T-cell (primary cell): ENCODE measurements at places on chromosomes 6 and 20. TPM values are rescaled to one million over a fixed set of nuclear protein-coding genes. Genes with fewer than 3 reads are reported as not detected.

DNA sequence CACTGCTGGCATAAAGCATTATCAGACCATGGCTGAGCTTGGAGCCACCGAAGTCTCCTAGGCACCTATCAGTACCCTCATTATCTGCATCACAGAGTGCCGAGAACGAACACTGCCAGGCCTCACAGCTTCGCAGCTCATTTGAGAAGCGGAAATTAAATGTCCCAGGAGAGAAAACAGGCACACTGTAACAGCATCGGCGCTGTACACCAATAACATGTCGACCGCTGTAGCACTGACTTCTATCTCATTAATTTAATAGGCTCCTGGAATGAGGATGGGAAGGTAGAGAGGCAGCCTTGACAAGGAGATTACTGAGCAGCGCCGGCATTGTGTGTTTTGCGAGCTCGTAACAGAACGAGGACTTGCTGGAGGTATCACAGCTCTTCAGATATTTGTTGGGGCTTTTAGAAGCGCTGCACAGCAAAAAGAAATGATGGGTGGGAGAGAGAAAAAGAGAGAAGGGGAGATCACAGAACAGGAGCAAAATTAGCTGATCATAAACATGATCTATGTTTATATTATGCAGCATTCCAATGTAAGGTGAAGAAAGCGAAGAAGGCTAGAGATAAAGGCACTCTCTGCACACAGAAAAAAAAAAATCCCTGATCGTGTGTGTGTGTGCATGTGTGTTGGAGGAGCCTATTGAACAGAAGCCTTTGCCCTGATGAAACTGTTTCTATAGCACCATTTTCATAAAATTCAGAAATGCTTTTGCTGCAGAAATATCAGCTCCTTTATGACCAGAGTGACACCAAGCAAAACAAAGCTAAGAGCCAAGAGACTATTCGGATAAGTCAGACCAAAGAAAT, 29.2 kb downstream of the ID4 start:
- H3K4me1 ChIP-seq, result no peaks in the 10 kb centered on the region
- no peak overlapping the region for H3K4me3 ChIP-seq
- H3K27ac ChIP-seq, result no peak overlapping the region
- H3K27me3 ChIP-seq, result peaks cover 4% of the 10 kb centered on the region

GRCh38 chr6:95802978-95803377, 212.8 kb upstream of the FUT9 start:
- DNase-seq, result no peak
- no peak overlapping the region for H3K27ac ChIP-seq
- no peaks in the 10 kb centered on the region for H3K4me1 ChIP-seq
- no peaks in the 10 kb centered on the region for H3K27me3 ChIP-seq
- H3K4me3 ChIP-seq, result no peak overlapping the region

DNA sequence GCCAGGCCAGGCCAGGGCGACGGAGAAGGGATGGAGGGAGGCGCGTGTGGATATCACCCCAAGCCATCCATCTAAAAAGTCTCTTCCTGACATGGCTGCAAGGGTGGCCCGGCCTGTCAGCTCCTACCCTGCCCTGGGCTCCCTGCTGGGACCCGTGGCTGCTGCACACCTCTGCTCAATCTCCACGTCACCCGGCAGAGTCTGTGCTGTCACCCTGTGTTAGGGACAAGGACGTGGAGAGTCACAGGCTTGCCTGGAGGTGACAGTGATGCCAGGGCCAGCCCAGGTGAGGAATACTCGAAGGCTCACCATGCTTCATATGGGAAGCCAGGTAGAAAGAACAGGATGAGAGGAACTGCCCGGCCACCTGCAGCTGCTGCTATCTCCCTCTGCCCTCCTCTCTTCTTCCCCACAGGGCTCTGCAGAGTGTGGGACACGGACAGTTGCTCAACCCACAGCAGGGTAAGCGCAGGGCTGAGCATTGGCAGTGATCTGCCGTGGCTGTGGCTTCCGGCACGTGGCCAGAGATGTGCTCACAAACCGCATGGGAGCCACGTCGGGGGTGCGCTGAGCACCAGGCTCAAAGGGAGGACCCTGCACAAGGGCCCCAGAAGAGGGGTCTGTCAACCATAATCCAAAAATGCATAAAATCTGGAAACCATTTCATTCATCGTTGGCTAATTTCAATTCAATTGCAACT, 214.3 kb downstream of the DLL1 start:
- H3K36me3 ChIP-seq, result no peaks in the 10 kb centered on the region
- H3K4me1 ChIP-seq, result no peaks in the 10 kb centered on the region
- peaks cover 4% of the 10 kb centered on the region for H3K27me3 ChIP-seq
- no peak overlapping the region for H3K27ac ChIP-seq
- H3K4me3 ChIP-seq, result no peak overlapping the region

DNA sequence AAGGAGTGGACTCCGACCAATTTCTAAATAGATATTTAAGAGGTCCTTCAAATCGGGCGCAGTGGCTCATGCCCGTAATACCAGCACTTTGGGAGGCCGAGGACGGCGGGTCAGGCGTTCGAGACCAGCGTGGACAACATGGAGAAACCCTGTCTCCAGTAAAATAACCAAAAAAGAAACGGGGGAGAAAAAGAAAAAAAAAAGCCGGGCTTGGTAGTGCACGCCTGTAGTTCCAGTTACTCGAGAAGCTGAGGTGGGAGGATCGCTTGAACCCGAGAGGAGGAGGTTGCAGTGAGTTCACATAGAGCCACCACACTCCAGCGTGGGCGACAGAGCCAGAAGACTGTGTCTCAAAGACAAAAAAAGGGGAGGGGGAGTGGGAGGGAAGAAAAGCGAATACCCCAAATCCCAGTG, 53.3 kb upstream of the HFE start:
- H3K27me3 ChIP-seq, result no peaks in the 10 kb centered on the region
- no peak for DNase-seq
- H3K36me3 ChIP-seq, result no peaks in the 10 kb centered on the region

DNA sequence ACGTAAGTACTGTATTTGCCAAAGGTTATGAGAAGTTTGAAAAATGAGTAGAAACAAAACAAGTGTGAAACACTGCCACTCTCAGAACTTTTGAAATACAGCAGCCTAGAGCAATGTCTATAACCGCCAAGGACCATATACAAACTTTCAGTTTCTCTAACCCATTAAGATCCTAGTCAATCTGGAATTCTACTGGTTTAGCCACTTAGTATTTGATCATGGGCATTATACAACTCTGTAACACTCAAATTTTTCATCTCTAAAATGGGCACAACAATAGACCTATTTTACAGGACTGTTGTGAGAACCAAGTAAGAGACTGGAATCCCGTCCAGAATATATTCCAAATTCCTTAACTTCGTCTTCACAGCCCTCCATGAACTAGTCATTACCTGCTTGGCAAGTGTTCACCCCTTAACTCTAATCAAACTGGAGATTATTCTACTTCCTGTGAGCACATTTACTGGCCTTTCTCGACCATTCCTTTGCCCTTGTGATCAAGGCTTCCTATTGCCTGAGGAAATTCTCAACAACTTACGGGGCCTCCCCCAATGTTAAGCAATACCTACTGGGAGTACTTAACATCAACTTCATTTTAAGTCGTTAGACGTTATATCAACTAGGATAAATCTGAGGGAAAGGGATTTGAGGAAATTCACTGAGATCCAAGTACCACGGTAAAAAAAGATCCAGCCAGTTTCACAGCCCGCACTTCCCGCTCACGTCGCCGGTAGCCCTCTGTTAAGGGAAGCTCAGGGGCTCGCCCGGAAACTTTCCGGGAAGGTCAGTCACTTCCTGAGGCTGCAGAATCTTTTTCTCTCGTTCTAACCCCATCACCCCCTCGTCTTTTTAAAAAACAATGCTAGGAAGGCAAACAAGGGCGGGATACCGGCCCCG, 1.1 kb downstream of the EIF2S2 start:
- no peaks in the 10 kb centered on the region for H3K27me3 ChIP-seq
- DNase-seq, result no peak

GRCh38 chr20:62764156-62764935, 31.9 kb upstream of the MRGBP start:
- no peak overlapping the region for H3K4me3 ChIP-seq
- no peaks in the 10 kb centered on the region for H3K4me1 ChIP-seq
- no peak overlapping the region for H3K27ac ChIP-seq
- no peaks in the 10 kb centered on the region for H3K36me3 ChIP-seq
- H3K27me3 ChIP-seq, result peaks cover 35% of the 10 kb centered on the region

DNA sequence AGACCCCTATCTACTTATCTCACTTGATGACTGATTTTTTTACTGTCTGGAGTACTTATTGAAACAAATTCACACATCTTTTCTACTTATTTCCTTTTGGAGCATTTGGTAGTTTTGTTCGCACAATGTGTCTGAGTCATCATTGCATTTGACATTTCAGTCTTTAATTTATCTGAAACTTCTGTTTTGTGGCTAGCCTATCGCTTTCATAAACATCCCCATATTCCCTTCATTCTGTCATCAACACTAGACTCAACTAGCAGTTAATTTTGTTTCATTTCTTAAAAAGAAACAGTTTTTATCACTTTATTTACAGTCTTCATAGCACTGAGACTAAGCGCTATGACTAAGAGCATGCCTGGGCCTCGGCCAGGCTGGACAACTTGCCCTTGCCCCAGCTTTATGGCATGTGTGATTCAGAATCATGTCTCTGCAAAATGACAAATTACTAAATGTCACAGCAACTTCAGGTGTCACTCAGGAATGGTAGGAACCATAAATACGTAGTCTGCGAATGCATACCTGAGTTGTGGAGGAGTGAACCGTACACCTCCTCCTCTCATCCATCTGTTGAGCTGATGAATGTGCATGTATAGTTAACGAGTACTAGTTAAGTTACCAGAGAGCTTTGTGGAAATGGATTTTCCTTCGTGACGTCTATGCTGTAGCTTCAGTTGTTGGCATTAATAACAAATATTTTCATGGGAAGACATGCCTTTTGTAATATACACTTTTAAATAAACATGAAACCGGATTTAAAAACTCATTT, 16.2 kb downstream of the L3MBTL3 start:
- no peak overlapping the region for H3K27ac ChIP-seq
- H3K4me1 ChIP-seq, result peaks cover 15% of the 10 kb centered on the region
- no peak for DNase-seq
- no peaks in the 10 kb centered on the region for H3K27me3 ChIP-seq

- no peak for DNase-seq
- no peaks in the 10 kb centered on the region for H3K4me1 ChIP-seq
- no peak overlapping the region for H3K4me3 ChIP-seq
- H3K27ac ChIP-seq, result no peak overlapping the region
- H3K36me3 ChIP-seq, result no peaks in the 10 kb centered on the region
Measured at GRCh38 chr6:127589135-127589534, 12.2 kb downstream of the C6orf58 start.

- H3K27me3 ChIP-seq, result no peaks in the 10 kb centered on the region
- no peak overlapping the region for H3K4me3 ChIP-seq
- no peak for DNase-seq
- H3K27ac ChIP-seq, result no peak overlapping the region
Measured at GRCh38 chr6:132498638-132499037, 14.3 kb downstream of the STX7 start.

GRCh38 chr6:44662461-44663121, 275.1 kb downstream of the CDC5L start:
- H3K27ac ChIP-seq, result no peak overlapping the region
- no peak for DNase-seq
- H3K27me3 ChIP-seq, result no peaks in the 10 kb centered on the region
- H3K4me3 ChIP-seq, result no peak overlapping the region

- H3K4me3 ChIP-seq, result no peak overlapping the region
- DNase-seq, result no peak
- no peaks in the 10 kb centered on the region for H3K36me3 ChIP-seq
- H3K27me3 ChIP-seq, result no peaks in the 10 kb centered on the region
- no peak overlapping the region for H3K27ac ChIP-seq
- H3K4me1 ChIP-seq, result peaks cover 2% of the 10 kb centered on the region
Measured at GRCh38 chr6:163419413-163420288, 5.1 kb downstream of the QKI start.

GRCh38 chr20:51687108-51687507, 81.1 kb downstream of the ATP9A start:
- no peak overlapping the region for H3K27ac ChIP-seq
- no peaks in the 10 kb centered on the region for H3K36me3 ChIP-seq
- H3K27me3 ChIP-seq, result no peaks in the 10 kb centered on the region

- H3K27ac ChIP-seq, result no peak overlapping the region
- no peaks in the 10 kb centered on the region for H3K4me1 ChIP-seq
- peaks cover 24% of the 10 kb centered on the region for H3K27me3 ChIP-seq
- no peaks in the 10 kb centered on the region for H3K36me3 ChIP-seq
- DNase-seq, result no peak
Measured at GRCh38 chr20:48166082-48166835, 381.0 kb upstream of the SULF2 start.

DNA sequence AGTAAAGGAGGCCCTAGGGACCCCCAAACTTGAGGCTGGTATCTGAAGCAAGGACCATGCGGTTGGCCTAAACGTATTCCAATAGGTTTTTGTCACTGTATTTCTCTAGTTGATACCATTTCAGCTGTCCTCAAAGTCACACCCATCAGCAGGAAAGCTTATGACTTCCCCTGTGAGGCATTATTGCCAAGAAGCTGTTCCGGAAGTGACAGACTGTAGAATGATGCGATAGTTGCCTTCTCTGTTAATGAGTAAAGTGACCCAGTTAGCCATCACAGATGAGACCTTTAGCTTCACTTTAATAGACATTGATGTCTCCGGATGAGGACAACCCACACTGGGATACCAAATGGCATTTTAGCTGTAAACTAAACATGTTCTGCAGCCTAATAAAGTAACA, 147.9 kb downstream of the RNGTT start:
- H3K27me3 ChIP-seq, result no peaks in the 10 kb centered on the region
- no peak overlapping the region for H3K4me3 ChIP-seq
- no peaks in the 10 kb centered on the region for H3K4me1 ChIP-seq
- DNase-seq, result no peak

Gene KHDRBS2
- 0.49 TPM for total RNA-seq

Gene TCP11
- not detected for total RNA-seq

Gene NHLRC1
- 0.99 TPM for total RNA-seq

Gene RGS17
- total RNA-seq, result 0.30 TPM

Gene ANGPT4
- total RNA-seq, result not detected

Gene ENTPD6
- total RNA-seq, result 102 TPM

Gene TFAP2D
- total RNA-seq, result not detected
